ENCODE measurements at places on chromosomes 16 and 17. TPM values are rescaled to one million over a fixed set of nuclear protein-coding genes. Genes with fewer than 3 reads are reported as not detected.
A peak's percentile ranks its signal among the peaks of the same experiment; 100 is the strongest.

Gene ACSM2A
- polyA plus RNA-seq, result not detected

GRCh38 chr17:7130621-7131422 lies 16.2 kb upstream of the ASGR2 start:
- no peak overlapping the region for H3K4me3 ChIP-seq
- no peaks in the 10 kb centered on the region for H3K27me3 ChIP-seq
- H3K36me3 ChIP-seq, result no peaks in the 10 kb centered on the region
- no peak overlapping the region for H3K27ac ChIP-seq
- DNase-seq, result no peak

Gene PLCG2
- polyA plus RNA-seq, result 6.7 TPM

Gene FOXN1
- not detected for polyA plus RNA-seq

DNA sequence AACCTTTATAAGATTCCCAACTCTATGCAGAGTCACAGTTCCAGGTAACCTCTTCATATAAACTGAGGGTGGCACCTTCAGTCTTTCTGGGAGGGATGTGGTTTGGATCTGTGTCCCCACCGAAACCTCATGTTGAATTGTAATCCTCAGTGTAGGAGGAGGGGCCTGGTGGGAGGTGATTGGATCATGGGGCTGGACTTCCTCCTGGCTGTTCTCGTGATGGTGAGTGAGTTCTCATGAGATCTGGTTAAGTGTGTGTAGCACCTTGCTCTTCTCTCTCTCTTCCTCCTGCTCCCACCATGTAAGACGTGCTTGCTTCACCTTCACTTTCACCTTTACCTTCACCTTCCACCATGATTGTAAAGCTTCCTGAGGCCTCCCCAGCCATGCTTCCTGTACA lies 30.5 kb downstream of the HS3ST2 start:
- no peak overlapping the region for H3K27ac ChIP-seq
- H3K27me3 ChIP-seq, result no peaks in the 10 kb centered on the region
- H3K36me3 ChIP-seq, result no peaks in the 10 kb centered on the region
- DNase-seq, result no peak
- no peak overlapping the region for H3K4me3 ChIP-seq

Gene PCGF2
- 12.2 TPM for polyA plus RNA-seq

DNA sequence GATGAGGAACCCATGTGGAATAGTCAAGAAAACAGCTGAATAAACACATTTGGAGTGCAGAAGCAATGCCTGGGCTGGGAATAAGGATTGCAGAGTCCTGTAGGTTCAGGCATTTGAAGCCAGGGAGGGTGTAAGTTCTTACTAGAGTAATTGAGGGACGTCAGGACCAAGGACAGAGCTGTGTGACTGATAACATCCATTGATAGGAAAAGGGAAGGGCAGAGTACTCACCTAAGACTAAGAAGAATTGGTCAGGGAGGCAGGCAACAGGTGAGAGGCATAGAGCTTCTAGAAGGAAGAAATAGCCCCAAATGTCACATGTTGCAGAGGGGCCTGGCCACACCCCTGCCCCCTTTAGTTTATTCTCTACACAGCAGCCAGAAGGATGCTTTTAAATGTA lies 79.8 kb upstream of the TMEM132E start:
- H3K4me3 ChIP-seq, result no peak overlapping the region
- H3K4me1 ChIP-seq, result no peaks in the 10 kb centered on the region
- no peak overlapping the region for H3K27ac ChIP-seq
- peak; percentile 80 for DNase-seq
- H3K36me3 ChIP-seq, result no peaks in the 10 kb centered on the region
- H3K27me3 ChIP-seq, result peaks cover 41% of the 10 kb centered on the region

- no peak overlapping the region for H3K27ac ChIP-seq
- no peak for DNase-seq
- H3K36me3 ChIP-seq, result no peaks in the 10 kb centered on the region
Observed at GRCh38 chr16:68289621-68290329, 21.0 kb downstream of the SLC7A6OS start.

- no peak overlapping the region for H3K27ac ChIP-seq
- no peak overlapping the region for H3K4me3 ChIP-seq
- no peaks in the 10 kb centered on the region for H3K27me3 ChIP-seq
- no peaks in the 10 kb centered on the region for H3K36me3 ChIP-seq
Observed at GRCh38 chr16:12188061-12188934, 211.8 kb downstream of the SNX29 start.

- H3K4me1 ChIP-seq, result no peaks in the 10 kb centered on the region
- no peaks in the 10 kb centered on the region for H3K27me3 ChIP-seq
Observed at GRCh38 chr17:15284107-15284506, 19.0 kb upstream of the PMP22 start.

GRCh38 chr16:88812513-88813268 lies 963 bp upstream of the APRT start:
- H3K27me3 ChIP-seq, result no peaks in the 10 kb centered on the region
- H3K4me1 ChIP-seq, result peaks cover 9% of the 10 kb centered on the region
- peaks cover 6% of the 10 kb centered on the region for H3K36me3 ChIP-seq
- peak overlapping the region; percentile 84 for H3K27ac ChIP-seq

Gene AXIN2
- 15.0 TPM for polyA plus RNA-seq

DNA sequence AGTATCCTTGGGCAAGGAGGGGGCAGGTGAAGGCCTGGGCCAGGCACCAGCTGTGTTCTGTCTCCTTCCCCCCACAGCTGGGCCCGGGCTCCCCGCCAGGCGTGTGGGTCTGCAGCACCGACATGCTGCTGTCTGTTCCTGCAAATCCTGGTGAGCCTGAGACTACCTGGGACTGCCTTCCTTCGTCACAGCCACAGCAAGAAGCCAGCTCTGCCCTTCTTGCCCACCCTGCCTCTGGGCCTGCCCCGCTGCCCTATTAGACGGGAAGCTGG lies 12.3 kb downstream of the FCSK start:
- no peak overlapping the region for H3K27ac ChIP-seq
- DNase-seq, result peak; percentile 22
- no peaks in the 10 kb centered on the region for H3K27me3 ChIP-seq

DNA sequence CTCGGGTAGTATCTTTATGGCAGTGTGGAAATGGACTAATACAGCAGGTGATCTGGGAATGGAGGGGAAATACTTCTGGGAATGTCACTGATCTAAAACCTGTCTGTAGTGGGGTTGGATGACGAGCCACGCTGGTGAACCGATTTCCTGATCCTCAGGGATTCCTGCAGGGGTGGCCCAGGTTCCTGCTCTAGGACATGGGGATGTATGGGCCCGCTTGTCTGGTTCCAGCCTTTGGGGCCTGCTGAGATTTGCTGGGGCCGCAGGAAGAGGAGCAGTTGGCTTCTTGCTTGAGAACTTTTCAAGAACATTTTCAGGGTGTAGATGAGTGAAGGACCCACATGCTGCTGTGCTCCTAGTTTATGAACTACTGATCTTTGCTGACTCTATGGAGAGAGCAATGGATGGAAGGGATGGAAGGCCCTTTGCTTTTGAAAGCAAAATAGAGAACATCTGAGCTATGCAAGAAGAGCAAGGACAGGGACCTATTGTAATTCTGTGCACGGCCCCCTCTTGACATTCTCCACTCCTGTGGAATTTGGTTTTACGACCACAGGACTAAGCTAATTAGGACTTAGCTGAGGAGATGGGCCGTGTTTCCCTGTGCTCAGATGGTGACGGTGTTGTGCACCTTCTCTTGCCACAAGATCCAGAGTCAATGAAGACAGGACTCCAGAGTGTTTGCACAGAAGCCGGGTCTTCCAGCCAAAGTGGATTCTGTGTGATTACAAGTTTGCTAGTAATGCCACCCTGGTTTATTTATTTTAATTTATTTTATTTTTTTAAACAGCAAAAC lies 90.5 kb downstream of the SEC14L1 start:
- no peaks in the 10 kb centered on the region for H3K36me3 ChIP-seq
- H3K4me3 ChIP-seq, result no peak overlapping the region
- H3K27ac ChIP-seq, result no peak overlapping the region
- no peak for DNase-seq
- H3K27me3 ChIP-seq, result no peaks in the 10 kb centered on the region

GRCh38 chr16:66004699-66005098 lies 361.8 kb upstream of the CDH5 start:
- no peak for DNase-seq
- H3K27ac ChIP-seq, result no peak overlapping the region
- no peaks in the 10 kb centered on the region for H3K27me3 ChIP-seq
- H3K36me3 ChIP-seq, result no peaks in the 10 kb centered on the region

Gene NPTX1
- polyA plus RNA-seq, result not detected

GRCh38 chr16:23788685-23789084 lies 33.9 kb downstream of the CHP2 start:
- H3K27me3 ChIP-seq, result no peaks in the 10 kb centered on the region
- no peaks in the 10 kb centered on the region for H3K4me1 ChIP-seq
- no peak for DNase-seq
- no peak overlapping the region for H3K4me3 ChIP-seq

DNA sequence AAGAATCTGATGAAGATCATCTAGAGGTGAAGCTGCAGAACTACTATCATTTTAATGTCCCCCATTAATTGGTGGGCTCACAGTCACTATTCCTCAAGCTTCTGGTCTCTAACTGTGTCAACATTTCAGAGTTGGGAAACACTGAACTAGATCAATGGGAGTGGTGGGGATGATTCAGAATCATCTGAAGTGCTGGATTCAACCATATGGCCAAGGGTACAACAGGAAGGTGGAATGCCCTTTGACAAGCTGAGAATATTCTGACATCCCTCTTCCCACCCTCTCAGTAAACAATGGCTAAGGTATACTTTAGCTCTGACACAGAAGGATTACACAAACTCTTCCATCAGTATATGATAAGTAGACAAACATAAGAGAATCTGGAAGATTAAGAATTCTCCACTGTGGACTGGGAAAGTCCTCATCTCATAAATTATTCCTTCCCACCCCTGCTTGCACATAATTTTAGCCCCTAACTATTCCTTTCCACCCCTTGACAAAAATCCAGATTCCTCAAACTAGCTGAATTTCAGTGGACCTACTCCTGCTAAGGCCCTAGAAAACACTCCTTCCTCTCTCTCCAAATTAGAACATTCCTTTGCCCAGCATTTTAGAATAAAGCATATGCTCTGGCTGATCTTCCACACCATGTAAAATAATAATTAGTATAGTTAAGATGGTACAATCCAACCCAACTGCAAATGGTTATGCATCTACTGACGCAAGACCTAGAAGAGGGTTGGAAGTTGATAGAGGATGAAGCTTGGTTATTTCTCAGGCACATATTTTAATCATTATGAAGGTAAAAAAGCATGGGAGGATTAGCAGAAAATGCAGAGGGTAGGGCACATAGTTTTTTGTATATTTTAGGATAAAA lies 16.3 kb upstream of the RFFL start:
- DNase-seq, result no peak
- no peaks in the 10 kb centered on the region for H3K36me3 ChIP-seq
- H3K27ac ChIP-seq, result no peak overlapping the region
- peaks cover 6% of the 10 kb centered on the region for H3K4me1 ChIP-seq

DNA sequence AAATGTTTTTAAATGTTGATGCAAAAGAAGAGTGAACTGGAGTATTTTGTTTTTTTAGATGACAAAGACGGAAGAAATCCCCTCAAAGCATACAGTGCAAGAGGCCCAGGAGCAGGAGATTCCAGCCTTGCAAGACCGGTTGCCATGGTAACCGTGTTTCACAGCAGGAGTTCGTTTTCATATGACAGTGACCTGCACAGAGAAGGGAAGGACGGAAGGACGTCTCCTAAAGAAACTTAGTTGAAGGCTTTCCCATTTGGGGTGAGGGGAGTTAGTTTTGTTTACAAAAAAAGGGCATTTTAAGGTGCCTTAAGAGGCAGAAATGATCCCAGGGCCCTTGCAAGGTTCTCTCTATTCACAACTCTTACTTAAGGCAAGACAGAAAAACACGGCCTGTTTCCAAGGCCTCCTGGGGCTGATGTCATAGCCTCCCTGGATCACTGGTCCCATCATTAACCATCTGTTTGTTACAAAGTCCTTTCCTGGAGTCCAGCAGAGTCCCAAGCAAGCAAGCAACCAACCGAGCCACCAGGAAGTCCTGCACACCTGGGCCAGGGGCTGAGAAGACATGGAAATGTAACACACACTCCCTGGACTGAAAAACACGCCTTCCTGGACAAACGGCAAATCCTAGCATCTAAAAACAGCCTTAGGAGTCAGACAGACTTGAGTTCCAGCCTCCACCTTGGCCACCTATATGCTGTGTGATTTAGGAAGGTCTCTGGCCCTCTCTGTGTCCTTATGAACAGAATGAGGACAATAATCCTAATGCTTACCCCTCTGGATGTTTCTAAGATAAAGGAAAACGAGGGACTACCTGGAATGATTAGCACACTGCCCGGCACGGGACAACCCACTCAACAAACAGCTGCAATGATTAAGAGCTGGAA lies 30.3 kb upstream of the RPH3AL start:
- H3K4me3 ChIP-seq, result no peak overlapping the region
- H3K4me1 ChIP-seq, result peaks cover 7% of the 10 kb centered on the region
- peak; percentile 61 for DNase-seq
- H3K27ac ChIP-seq, result no peak overlapping the region
- H3K36me3 ChIP-seq, result no peaks in the 10 kb centered on the region
- peaks cover 18% of the 10 kb centered on the region for H3K27me3 ChIP-seq

DNA sequence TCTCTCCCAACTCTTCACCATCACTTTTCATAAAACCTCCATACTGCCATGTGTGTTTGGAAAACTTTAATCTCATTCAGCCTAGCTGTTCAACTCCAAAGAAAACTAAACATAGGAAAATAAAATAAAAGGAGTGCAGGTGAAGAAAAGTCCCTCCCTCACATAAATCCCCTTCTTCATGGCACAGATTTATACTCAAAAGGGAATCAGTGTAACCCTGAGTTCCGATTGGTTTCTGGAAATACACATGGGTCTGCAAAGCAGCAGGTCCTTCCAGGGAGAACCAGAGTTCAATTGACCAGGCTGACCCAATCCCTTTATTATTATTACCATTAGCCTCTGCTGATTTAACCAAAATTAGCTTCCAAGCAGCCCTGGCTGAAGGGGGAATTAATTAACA lies 8.9 kb upstream of the HOXB2 start:
- H3K4me1 ChIP-seq, result peaks cover 73% of the 10 kb centered on the region
- no peaks in the 10 kb centered on the region for H3K36me3 ChIP-seq
- no peak for DNase-seq
- H3K27ac ChIP-seq, result peak overlapping the region; percentile 91
- peaks cover 69% of the 10 kb centered on the region for H3K27me3 ChIP-seq
- H3K4me3 ChIP-seq, result peak overlapping the region; percentile 51

GRCh38 chr16:50699326-50700159 lies 6.1 kb downstream of the NOD2 start:
- H3K4me3 ChIP-seq, result no peak overlapping the region
- no peaks in the 10 kb centered on the region for H3K4me1 ChIP-seq
- H3K27ac ChIP-seq, result no peak overlapping the region
- no peak for DNase-seq

GRCh38 chr16:57882792-57883191 lies 80.5 kb upstream of the KIFC3 start:
- H3K4me1 ChIP-seq, result no peaks in the 10 kb centered on the region
- no peak overlapping the region for H3K27ac ChIP-seq
- H3K4me3 ChIP-seq, result no peak overlapping the region
- no peaks in the 10 kb centered on the region for H3K27me3 ChIP-seq
- no peak for DNase-seq
- no peaks in the 10 kb centered on the region for H3K36me3 ChIP-seq

Measured in cardiac muscle cell (in vitro differentiated cells and primary cell).